ENCODE measurements at places on chromosomes 6 and 20.

GRCh38 chr20:58788896-58789544 is 61.7 kb downstream of the GNAS-AS1 start:
- DNase-seq: no peak

DNA sequence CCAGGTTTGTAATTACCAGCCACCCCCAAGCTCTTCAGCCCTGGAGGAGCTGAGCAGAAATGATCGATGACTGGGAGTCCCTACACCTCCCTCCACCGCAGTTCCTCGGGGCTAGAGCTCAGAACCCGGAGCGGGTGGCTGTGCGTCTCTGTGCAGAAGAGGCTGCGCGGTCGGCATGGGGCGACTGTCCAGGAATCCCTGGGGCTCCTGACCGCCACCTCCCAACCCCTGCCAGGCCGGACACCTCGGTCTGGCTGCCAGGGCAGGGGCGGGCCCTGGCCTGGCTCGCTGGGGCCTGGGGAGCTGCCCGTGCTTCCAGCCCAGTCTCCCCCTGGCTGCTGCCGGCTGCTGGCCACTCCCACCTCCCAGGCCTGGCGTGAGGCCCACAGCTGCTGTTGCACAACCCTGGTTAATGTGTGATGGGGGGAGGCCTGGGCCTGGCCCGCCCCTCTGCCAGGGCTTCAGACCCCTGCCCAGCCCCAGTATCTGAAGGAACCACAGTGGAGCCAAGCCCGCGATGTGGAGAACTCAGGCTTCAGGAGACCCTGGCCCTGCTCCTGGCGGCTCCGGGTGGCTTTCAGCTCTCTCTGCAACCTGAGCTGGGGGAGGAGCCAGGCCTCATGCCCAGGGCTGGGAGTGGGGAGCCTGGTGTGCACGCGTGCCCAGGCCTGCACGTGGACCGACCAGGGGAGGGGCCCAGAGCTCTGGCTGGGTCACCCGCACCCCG is 1.2 kb downstream of the SLC2A4RG start:
- no peak for DNase-seq

DNA sequence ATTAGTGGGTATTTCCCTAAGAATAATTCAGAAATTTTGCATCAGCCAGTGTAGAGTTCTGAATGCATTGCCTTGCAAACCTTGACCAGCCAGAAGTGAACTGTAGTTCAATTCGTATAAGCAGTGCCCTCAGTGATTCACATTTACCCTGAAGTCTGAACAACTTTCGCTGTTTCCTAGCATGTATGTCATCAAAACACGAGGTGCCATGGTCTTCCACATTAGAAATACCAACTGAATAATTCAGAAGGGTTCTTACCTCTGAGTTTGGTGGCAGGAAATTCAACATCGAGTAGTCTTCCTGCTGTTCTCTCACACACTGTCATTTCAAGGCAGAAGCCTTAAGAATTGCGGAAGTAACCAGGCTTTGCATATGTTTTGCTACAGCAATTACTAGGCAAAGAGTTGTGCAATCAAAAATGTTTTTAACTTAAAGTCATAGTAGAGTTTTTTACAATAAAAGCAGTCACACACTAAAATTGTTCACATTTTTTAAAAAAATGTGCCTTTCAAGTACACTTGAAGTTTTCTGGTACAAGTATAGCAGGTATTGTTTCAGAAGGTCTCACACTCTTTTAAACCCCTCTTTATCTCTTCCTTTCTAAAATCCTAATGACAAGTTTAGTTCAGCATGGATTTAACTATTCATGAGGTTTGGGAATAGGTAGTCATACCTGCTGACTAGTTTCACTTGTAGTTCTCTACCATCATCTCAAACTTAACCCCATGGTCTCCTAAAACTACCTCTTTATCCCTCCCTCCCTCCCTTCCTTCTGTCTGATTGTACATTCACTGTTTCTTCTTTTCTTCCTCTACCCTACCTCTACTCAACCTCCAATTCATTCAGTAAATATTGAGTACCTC is 118.3 kb downstream of the STXBP5 start:
- DNase-seq: no peak

DNA sequence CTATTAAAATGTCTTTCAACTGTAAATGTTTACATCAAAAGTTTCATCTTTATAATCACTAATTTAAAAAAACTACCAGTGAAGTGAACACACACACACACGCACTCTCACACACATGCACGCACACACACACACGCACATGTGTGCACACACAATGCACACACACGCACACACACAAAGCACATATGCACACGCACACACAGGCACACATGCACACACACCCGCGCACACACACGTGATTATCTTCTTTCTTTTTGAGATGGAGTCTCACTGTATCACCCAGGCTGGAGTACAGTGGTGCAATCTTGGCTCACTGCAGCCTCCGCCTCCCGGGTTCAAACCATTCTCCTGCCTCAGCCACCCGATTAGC is 80.0 kb upstream of the FRMD1 start:
- DNase-seq: no peak

DNA sequence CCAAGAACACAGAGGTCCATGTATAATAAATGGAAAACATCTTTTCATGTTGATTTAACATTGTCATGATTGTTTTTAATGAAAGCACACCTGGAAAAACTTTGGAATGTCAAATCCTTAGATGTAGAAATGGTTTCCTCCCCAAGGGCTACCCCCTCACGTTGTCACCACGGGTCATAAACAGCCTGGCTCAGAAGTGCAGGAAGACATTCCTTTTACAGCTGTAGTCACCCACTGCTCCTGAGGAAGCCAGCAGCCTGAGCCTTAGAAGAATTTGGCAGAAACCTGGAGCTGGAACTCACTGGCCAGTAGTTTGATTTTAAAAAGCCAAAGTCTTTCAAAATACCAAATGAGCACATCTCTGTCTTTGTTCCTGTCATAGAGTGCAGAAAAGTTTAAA is 23.7 kb downstream of the ADGRF5 start:
- DNase-seq: no peak

DNA sequence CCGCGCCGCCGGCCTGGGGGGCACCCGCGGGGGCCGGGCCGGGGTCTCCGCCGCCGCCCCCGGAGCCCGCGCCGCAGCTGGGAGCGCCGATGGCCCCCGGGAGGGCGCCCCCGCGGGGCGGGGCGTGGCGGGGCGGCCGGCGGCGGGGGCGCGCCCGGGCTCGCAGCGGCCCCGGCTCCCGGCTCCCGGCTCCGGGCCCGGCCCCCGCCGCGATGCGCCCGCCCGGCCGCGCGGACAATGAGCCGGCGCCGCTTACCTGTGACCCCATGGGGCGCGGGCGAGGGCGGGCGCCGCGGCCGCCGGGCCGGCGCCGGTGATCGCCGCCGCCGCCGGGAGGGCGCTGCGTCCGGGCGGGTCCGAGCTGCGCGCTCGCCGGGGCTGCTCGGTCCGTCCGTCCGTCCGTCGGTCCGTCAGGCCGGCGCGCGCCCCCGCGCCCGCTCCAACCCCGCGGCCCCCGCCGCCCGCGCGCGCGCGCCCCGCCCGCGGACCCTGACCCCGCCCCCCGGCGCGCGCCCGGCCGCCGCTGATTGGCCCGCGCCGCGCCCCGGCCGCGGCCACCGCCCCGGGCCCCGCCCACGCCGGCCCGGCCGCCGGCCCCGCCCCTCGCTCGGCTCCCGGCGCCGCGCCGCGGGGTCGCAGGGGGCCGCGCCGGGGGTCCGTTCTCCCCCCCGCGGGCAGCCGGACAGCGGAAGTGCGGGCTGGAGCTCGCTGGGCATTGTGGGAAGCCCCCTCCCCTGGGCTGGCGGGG is at the start of gene ZBTB46:
Gene ZBTB46, minus strand, starts transcription at position 424 of the 748 bp plus-strand sequence. CDS start 40,507 bp downstream, outside the sequence.
- DNase-seq: no peak
